NCI-H1436 treated with DMSO at 0.1 percent for 48 hours (cell line): ENCODE measurements at places on chromosomes 12 and 14.

GRCh38 chr14:96285667-96286066 lies 29.7 kb downstream of the BDKRB1 start:
- no peak for DNase-seq

DNA sequence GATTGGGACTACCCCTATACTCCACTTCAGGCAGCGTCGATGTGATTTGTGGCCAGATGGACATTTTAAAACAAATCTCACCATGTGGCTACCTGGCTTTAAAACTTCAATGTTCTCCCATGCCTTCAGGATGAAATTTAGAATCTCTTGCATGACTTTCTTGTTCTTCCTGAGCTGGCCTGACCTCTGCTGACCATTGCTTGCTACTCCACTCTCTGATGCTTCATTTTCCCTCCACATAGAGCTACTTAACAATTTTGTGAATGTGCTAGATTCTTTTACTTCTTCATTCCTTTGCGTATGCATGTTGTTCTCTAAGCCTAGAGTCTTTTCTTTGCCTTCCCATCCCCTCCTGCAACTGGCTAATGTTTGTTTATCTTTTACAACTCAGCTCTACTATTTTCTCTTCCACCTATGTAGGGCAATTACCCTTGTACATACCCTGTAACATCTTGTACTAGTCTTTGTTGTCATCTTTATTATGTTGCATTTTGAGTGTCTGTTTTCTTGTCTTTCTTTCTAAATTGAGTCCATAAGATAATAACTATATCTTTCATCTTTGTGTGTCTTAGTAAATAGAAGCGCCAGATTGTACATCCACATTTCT lies 41.2 kb downstream of the YLPM1 start:
- no peak for DNase-seq

- no peak for DNase-seq
Observed at GRCh38 chr12:132899033-132899432, 11.6 kb upstream of the CHFR start.

DNA sequence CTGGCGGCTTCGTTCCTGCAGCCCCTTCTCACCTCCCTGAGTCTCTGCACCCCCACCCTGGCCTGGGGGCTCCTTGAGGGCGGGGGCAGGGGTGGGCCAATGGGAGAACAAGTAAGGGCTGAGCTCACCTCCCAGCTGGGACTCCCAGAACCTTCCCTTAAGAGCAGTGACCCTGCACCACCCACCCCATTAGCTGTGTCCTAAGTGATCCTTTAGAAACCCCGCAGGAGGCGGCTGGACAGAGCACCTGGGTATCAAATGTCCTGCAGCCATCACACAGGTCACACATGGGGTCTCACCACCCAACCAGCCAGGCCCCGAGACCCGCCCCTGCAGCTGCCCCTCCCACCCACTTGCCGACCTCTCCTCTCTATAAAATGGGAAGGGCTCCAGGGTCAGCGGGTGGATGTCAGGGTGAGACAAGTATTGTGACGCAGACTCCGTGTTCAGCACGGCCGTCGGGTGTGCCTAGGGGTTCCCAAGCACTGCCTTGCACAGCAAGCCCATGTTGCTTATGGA lies 151.2 kb upstream of the C14orf180 start:
- DNase-seq, result no peak
